ENCODE measurements at places on chromosomes 1 and 21.

- no peak for DNase-seq
These were observed 446.6 kb downstream of the SIPA1L2 start for GRCh38 chr1:232183266-232183800.

GRCh38 chr1:220616836-220617235 lies 73.3 kb upstream of the C1orf115 start:
- DNase-seq, result no peak

GRCh38 chr1:178066296-178066907 lies 27.5 kb upstream of the RASAL2 start:
- no peak for DNase-seq

GRCh38 chr1:84569216-84569615 lies 5.0 kb downstream of the CTBS start:
- no peak for DNase-seq

GRCh38 chr1:47323599-47324031 lies 9.7 kb upstream of the STIL start:
- no peak for DNase-seq

DNA sequence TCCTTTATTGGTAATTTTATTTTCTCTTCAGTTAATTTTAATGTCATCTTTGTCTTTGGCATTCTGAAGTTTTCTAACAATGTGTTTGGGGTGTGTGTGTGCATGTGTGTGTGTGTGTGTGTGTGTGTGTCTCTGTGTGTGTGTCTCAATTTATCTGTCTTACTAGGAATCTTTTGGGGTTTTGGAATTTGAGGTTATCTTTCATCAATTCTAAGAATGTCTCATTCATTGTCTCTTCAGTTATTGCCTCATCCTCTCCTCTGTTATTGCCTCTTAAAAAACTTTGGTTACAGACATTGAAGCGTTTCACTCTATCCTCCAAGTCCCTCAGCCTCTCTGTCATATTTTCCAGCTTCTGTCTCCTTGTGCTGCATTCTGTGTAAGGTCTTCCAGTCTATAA lies 18.1 kb upstream of the SAMD13 start:
- no peak for DNase-seq

DNA sequence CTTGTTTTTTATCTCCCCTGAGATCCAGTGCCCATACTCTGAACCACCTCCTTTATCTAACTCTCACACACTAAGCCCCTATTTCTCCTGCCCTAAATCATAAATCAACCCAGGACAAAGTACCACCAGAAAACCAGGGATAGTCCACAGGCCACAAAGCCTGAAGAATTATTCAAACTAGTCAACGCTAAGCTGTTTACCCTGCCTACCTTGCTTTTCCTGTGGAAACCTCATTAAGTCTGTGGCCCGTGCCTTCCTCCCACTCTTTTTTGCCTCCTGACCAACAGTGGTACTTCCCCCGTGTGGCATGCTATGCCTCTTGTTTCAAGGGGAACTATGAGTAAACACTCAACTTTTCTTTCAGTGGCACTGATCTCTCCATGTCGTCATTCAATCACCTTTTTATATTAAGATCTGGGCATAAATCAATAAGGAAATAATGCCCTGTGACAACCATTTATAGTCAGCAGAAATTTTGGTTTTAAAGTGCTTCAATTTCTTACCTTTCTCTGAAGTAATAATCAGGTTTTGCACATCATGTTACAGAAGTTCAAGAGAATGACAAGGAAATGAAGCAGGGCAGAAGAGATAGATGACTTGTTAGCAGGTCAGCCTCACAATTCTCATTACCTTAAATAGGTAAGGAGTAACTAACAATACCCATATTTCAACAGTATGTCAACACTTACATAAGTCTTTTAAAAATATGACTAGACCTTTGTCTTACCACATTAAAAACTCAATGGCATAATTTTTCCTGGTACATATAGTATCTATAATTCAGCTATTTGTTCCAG lies 32.1 kb downstream of the EYA3 start:
- peak; percentile 47 for DNase-seq

DNA sequence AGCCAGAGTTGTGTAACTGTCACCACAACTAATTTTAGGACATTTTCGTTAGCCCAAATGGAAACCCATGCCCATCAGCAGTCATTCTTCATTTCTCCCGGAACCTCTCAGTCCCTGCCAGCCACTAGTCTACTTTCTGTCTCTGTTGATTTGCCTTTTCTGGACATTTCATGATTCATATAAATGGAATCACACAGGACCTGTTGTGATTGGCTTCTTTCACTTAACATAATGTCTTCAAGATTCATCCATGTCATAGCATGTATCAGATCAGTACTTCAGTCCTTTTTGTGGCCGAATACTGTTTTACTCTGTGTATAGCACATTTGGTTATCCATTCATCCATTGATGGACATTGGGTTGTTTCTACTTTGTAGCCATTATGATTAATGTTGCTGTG lies 7.1 kb downstream of the SLC66A1 start:
- no peak for DNase-seq

DNA sequence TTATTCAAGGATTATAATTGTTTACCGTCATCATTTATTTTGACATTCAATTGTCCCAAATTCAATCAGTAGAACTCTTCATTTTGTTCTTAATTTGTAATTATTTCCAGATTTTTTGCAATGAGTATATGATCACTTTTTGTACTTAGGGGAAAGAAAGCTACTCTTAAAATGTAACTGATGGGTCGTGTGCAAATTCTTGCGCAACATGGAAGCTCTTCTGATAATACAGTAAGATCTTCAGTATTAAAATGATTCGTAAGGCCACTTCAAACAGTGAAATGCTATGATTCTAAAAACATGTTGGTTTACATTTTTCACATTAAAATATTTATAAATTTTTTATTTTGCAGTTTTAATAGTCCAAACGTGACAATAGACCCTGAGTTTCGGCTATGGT lies 63.4 kb downstream of the LBR start:
- no peak for DNase-seq

DNA sequence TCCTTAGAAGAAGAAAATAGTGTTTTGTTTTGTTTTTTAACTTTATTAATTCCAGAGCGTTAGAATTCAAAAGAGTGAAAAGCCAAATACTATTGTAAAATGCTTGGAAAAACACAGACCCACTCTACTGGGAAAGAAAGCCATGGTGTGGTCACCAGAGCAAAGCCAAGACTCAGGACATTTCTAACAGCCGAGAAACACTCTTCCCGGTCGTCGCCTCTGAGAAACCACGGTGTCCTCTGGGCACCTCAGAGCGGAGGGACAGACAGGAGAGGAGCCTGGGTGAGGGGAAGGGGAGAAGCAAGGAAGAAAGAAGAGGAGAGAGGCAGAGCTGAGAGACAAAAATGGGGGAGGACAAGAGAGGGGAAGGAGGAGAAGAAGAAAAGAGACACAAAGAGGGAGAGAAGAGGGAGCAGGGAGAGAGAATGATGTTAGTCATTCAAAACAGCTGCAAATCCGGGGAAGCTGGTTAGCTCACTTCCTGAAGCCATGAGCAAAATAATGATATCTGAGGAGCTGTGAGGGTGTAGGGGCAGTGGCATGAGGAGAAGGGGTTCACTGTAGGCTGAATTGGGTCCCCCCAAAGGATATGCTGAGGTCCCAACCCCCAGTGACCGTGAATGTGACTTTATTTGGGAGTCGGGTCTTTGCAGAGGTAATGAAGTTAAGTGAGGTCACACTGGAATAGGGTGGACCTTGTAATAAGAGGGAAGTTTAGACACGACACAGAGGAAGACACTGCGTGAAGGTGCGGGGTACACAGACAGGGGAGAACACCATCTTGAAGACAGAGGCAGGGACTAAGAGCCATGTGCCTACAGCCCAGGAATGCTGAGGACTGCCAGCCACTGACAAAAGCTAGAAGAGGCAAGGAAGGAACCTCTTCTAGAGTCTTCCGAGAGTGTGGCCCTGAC lies 58.2 kb upstream of the DMRTB1 start:
- DNase-seq, result no peak

- no peak for DNase-seq
These were observed 178.6 kb downstream of the BACH1 start for GRCh38 chr21:29477347-29477746.

GRCh38 chr1:63463248-63463647 lies 59.8 kb downstream of the ITGB3BP start:
- no peak for DNase-seq

- DNase-seq, result no peak
These were observed 83.1 kb upstream of the S1PR1 start for GRCh38 chr1:101153692-101154091.

DNA sequence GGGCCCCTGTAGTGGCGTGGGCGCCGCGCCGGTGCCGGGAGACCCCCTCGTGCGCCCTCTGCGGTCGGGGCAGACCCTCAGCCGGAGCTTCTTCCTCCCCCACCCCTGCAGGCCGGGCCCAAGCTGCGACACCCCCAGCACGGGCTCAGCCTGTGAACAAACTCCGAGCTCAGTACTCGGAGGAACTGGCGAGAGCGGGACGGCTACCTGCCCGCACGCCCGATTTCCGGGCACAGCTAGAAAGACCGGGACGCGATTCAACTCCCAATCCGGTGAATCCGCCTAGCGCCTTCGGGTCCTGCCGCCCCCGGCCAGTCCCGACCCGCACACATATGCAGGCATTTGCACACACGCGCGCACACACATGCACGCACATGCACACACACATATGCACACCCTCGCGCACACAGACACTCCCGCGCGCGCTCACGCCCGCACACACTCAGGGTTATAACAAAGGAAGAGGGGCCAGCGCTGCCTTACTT lies 580 bp upstream of the BLACAT1 start:
- no peak for DNase-seq

DNA sequence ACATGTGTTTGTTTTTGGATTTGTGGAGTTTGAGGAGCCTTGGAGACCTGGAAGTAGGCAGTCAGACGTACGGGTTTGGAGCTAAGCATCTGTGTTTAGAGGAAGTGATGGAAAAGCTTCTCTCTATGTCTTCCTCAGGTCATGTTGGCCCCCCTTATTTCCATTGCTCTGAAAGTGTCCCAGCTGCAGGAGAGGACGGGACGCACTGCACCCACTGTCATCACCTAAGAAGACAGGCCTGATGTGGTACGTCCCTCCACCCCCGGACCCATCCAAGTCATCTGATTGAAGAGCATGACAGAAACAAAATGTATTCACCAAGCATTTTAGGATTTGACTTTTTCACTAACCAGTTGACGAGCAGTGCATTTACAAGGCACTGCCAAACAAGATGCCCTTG lies 66.2 kb downstream of the PGM1 start:
- DNase-seq, result no peak

DNA sequence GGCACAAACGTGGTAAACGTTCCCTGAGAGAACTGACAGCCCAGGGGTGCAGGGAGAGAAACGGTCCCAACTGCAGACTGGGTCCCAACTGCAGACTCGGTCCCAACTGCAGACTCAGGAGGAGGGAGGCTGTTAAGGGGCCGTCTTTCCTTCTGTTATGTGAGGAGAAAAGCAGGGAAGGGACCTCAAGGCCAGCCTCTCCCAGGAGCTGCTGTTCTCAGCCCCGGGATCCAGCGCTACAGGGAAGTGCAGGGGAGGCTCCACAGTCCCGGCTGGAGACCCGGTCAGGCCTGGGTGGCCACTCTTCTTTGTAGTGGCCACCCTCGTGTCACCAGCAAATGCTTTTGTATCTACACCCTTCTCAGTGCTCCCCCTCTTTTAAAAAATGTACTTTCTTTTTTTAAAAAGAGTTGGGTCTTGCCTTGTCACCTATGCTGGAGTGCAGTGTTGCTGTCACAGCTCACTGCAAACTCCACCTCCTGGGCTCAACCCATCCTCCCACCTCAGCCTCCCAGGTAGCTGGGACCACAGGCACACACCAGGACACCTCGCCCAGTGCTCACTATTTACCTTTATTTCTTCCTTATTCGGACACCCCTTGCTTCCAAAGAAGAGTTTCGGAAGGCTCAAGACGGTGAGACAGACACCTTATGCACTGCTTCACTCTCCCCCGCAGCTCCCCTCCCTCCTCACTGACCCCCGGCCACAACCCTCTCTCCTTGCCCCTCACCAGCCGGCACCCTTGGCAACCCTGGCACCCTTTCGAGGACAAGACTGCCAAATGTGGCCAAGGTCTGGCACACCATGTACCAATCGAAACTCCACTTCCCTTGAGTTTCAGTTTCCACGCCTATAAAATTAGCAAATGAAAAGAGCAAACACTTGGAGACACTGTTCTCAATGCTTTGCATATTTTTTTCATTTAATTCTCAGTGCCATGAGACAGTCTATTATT lies 21.8 kb downstream of the CAPN2 start:
- no peak for DNase-seq

DNA sequence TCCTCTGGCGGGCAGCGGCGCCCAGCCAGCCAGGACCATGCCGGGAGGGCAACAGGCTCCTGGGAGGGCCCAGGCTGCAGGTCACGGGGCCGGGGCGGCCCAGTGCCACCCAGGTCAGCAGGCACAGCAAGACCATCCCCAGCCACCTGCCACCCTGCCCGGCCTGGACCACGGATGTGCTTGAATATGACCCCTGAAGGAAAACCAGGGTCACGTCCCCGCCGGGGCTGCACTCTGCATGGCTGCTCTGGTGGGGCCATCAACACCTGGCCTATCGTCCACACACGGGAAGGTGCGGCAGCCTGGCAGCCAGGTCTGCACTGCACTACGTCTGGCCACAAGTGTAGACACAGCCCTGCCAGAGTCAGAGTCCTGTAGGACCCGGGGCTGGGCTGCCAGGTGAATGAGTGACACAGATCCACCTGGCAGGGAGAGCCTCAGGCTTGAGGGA lies 6.9 kb downstream of the WNT9A start:
- no peak for DNase-seq

DNA sequence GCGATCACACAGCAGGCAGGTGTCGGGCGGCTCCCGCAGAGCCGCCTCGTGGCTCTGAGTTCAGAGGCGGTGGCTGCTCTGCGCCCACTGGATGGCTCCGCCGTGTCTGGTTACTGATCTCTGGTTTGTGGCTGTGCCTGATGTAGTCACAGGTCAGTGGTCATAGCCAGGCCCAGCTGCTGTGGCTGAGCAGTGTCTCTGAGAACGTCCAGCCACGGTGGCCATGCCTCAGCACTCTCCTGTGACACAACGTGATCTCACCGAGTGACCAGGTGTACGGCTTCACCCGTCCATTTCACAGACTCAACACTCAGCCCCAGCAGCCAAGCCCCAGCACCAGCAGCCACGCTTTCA lies 61.2 kb downstream of the KCNN3 start:
- DNase-seq, result no peak

GRCh38 chr1:221709854-221710253 lies 32.0 kb downstream of the DUSP10 start:
- no peak for DNase-seq

DNA sequence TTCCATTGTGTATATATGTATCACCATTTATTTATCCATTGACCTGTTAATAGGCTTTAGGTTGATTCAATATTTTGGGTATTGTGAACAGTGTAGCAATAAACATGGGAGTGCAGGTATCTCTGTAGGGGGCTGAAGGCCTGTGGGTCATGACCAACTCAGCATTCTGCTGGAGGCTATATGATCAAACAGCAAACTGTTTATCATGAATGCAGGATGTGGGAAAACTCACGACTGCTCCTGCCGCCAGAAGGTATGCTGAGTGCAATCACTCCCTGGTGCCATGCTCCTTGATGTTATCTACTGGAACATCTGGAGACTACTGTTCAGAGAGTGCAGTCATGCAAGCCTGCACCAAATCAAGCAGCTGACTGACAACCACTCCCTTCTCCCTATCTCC lies 275.2 kb downstream of the COL11A1 start:
- no peak for DNase-seq

Data from stimulated activated CD4-positive, alpha-beta T cell treated with anti-CD3 and anti-CD28 coated beads, Interleukin-4, amount 100 ng/mL, for 1 hour (primary cell).